Mucosa of gallbladder (tissue), 1 donor: ENCODE measurements at places on chromosomes 11 and 22. TPM values are rescaled to one million over a fixed set of nuclear protein-coding genes. Genes with fewer than 3 reads are reported as not detected.

CALCA gene
- total RNA-seq: not detected

MMP1 gene
- total RNA-seq: 99.4 TPM

ZP1 gene
- 0.17 TPM for total RNA-seq

DNA sequence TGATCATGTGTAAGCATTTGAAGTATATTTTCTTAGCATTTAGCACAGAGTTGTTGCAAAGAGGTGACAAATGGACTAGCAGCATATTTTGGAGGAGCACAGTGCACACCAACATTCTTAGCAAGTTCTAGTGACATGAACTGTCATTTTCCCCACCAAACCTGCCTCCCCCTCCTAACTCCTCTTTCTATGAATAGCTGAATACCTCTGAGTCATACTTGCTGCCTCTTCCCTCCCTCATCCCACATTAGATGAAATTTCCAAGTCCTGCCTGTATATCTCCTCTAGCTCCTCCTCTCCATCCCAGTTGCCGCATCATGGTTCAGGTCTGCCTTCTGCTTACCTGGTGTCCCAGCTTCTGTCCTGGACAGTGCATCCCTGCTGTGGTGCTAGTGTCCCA, 7.2 kb downstream of the OSBP2 start:
- no peak for DNase-seq

GRCh38 chr22:37663521-37664140, 5.1 kb downstream of the PDXP start:
- DNase-seq: no peak

DNA sequence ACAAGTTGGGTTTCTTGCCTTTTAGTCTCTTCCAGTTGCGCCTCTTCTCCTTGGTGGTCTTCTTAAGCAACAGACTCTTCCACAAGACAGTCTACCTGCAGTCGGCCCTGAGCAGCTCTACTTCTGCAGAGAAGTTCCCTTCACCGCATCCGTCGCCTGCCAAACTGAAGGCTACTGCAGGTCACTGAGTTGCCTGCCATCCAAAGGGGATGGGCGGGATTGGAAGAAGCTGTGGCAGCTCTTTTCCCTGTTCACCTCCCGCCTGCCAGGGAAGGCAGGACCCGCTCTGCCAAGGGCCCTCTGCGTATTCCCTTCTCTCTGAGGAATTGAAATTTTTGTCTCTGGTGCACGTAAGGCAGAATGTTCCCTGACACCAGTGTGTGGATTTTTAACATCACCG, 9.2 kb upstream of the STT3A start:
- DNase-seq: no peak
